GM12892 (cell line): ENCODE measurements at places on chromosomes 12 and 14.

DNA sequence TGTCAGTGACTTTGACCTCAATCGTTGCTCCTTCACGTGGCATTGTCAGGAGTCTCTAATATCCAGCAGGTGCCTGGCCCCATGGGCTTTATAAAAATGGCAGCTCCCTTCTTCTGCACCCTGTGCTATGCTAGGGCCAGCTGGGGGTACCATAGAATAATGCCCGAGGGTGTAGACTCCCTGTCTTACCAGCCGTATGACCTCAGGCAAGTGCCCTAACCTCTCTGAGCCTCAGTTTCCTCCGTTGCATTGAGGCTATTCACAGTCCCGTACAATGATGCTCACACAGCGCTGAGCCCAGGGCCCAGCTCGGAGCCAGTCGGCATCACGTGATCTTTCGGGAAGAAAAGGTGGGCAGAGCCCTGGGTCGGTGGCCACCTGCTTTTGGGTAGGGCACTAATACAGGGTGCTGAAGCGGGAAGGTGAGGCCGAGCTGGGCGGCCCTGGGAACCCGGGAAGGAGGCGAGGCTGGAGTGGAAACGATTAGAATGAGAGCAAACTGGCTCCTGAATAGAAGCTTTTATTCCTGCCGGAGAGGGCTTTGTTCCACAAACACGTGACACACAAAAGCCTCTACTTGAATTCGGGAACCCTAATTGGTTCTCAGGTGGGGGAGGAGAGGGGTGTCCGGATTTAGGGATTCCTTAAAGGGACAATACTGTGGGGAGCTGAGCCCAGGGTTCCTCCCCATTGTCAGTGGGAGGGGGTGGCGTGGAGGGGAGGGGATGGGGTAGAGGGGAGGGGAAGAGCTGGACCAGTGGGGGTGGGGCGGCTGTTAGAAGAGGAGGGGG lies 19.9 kb upstream of the MSI1 start:
- no peak for DNase-seq

DNA sequence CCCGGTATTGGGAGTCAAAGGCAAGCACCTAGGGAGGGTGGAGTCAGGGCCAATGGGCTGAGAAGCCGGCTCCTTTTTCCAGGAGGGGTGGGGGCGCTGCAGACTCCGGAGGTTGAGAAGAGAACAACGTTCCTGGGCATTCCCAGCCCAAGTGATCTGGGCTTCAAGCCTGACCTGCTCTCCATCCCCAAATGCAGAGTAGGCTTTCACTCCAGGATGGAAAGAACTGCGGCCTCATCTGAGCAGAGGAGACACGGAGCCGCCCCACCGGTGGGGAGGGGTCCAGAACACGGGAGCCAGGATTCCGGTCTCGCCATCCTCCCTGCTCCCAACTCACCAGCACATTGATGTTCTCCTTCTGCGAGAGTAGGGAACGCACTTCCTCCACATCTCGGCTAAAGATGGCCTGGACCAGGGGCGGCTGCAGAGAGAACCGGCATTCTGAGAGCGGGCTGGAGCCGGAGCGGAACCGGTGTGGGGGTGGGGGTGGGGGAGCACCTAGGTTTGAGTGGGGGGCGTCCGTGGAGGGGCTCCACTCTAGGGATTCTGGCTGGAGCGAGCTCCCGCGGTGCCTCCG lies 605 bp downstream of the ANKRD52 start:
- no peak for DNase-seq

GRCh38 chr12:97404543-97404942 lies 58.1 kb upstream of the RMST start:
- DNase-seq = peak; percentile 11

GRCh38 chr14:64388533-64389285 lies 556 bp downstream of the MTHFD1 start:
- no peak for DNase-seq

DNA sequence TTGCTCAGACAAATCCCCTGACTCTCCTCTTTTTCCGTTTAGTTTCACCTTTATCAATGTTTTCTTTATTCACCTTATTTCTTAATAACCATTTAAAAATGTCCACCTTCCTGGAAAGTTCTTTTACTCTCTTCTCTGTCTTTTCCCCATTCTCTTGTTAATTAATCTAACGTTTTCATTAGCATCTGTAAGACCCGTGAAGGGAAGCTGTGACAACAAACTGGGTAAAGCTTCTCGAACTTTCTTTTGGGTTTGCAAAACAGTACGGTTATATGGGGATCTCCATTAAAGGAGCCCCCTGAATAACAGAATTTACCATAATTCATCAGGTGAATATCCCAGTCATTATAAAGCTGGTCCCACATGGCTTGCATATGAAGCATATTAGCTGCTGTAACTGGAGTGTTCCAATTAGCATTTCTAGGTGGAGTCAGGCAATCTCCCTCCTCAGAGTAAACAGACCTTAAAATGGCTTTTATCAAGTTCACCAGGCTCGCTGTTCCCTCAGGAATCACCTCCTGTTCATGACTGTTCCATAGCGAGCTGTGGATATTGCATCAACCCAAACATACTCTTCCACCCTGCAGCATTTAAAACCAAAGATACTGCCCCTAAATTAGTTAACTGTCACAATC lies 42.4 kb downstream of the TMEM30B start:
- DNase-seq = no peak

DNA sequence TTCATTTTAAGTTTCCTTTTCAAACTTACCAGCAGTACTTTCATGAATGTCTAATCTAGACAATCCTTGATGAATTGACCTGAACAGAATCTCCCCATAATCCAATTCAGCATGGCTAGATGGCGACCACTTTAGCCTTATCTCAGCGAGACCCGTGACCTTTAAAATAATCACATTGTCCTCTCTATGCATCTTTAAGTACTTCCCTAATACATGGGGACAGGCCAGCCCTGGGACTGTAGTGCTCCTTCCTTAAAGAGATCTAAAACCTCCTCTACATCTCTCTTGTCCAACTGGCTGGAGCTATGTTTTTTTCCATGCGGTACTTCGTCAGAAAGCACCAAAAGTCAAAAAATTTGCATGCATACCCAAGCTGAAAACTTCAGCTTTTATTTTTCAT lies 746.0 kb downstream of the VRK1 start:
- no peak for DNase-seq
